ENCODE measurements at places on chromosomes 5 and 9.

- no peak for DNase-seq
Measured at GRCh38 chr5:82655078-82655477, 376.9 kb upstream of the RPS23 start.

DNA sequence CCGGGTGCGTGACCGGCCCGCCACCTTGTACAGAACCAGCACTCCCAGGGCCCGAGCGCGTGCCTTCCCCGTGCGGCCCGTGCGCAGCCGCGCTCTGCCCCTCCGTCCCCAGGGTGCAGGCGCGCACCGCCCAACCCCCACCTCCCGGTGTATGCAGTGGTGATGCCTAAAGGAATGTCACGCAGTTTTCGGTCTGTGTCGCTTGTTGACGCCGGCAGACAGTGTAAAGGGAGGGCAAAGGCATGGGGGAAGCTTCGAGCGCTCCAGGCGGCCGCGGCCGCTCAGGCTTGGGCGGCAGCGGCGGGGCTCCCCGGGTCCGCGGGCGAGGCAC, 1.3 kb downstream of the LRRC26 start:
- no peak for DNase-seq

DNA sequence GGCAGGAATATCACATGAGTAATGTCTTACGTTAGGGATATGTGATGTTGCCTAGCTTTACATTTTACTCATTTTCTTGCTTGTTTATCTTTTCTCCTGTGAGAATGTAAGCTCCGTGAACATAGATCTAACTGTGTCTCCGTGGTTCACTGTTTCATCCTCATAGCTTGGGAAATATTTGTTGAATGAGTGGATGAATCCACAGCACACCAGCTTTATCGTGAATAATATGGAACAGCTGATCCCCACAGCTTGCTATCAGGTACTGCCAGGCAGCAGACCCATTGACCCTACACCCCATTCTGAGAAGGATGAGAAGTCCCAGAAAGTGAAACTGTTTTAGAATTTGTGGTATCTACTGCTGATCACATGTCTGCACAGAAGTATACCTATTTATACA, 106.8 kb upstream of the FBN2 start:
- no peak for DNase-seq

DNA sequence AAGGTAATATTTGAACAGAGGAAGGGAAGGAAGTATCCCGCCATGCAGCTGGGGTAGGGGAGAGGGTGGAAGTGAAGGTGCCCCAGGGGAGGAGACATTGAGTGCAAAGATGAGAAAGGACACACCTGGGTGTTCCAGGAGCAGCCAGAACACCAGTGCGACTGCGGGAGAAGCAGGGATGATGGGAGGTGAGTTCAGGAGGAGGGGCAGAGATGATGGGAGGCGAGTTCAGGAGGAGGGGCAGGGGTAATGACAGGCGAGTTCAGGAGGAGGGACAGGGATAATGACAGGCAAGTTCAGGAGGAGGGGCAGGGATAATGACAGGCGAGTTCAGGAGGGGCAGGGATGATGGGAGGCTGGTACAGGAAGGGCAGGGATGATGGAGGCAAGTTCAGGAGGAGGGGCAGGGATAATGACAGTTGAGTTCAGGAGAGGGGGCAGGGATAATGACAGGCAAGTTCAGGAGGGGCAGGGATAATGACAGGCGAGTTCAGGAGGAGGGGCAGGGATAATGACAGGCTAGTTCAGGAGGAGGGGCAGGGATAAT, 17.2 kb upstream of the SPOCK1 start:
- DNase-seq, result no peak

GRCh38 chr9:109010746-109011145, 2.6 kb downstream of the CTNNAL1 start:
- DNase-seq, result no peak

All from cortex of kidney (tissue), 1 donor.